NCI-H146 (cell line): ENCODE measurements at places on chromosomes 13 and 19.

DNA sequence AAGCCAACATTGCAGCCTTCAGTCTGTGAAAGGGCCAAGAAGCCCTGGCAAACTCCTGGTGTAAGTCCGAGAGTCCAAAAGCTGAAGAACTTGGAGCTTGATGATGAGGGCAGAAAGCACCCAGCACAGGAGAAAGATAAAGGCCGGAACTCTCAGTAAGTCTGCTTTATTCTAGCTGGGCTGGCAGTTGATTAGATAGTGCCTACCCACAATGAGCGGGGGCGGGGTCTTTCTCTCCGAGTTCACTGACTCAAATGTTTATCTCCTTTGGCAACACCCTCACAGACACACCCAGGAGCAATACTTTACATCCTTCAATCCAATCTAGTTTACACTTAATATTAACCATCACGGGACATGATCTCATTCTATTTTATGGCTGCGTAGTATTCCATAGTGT, 1317.1 kb downstream of the SLITRK1 start:
- no peak for DNase-seq

- no peak for DNase-seq
These were observed 587.8 kb upstream of the PCDH20 start for GRCh38 chr13:62003452-62003851.

DNA sequence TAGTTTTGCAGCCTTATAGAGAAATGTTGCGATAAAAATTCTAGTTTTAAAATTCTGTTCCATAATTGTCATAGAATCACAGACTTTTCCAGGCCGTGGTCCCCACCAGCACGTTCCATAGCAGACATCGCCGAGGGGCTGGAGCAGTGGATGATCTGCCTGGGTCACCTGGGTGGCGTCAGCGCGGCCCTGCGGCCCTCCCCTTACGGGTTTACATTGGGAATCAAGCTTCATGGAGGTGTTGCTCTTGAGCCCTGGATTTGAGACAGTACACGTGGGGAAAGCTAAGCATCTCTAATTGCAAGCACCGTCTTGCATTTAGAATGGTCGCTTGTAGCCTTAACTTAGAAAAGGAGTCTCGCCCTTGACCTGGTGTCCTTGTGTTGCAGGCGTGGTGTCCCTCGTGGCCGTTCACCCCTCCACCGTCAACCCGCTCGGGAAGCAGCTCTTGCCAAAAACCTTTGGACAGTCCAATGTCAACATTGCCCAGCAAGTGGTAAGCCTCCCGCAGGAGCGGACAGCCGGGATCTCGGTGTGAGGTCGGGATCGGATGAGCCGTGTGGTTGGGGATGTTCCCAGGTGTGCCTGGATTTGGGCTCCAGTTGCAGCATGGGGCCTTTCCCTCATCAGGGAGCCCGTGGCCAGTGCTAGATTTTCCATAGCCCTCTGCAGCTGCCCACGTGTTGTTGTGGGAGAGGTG, 35.1 kb downstream of the ATP4B start:
- no peak for DNase-seq

- DNase-seq, result no peak
These were observed 36.8 kb downstream of the ACSBG2 start for GRCh38 chr19:6172074-6172863.
